Myocyte (in vitro differentiated cells): ENCODE measurements at places on chromosomes 7 and 10. TPM values are rescaled to one million over a fixed set of nuclear protein-coding genes. Genes with fewer than 3 reads are reported as not detected.

FAM185A gene
- total RNA-seq = 7.7 and 9.8 TPM in 2 replicates

- DNase-seq = no peak
Observed at GRCh38 chr10:107163881-107164861, at the start of gene SORCS1. Gene SORCS1, minus strand, starts transcription at chr10:107164706.

- peak; percentile 84 for DNase-seq
Observed at GRCh38 chr7:106731646-106732444, 70.9 kb upstream of the CCDC71L start.

- no peak for DNase-seq
Observed at GRCh38 chr10:58180666-58181065, 87.0 kb downstream of the IPMK start.

- DNase-seq = peak; percentile 51
Observed at GRCh38 chr7:47044625-47045024, 537.3 kb downstream of the TNS3 start.

DNA sequence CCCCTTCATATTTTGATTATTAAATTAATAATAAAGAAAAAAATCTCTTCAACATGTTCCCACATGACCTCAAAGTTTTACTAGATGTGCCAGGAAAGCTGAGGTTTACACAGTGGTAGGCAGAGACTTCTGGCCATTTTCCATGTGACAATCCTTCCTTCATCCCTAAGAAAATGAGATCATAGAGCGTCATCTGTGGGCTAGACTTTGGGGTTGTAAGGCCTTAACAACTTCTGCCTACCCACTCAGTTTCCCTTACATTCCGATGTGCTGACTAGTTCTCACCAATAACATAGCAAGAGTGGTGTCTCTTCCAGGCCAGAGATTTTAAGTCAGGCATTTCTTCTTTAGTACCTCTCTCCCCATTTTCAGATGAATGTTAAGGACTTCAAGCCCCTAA is 171.1 kb upstream of the PHF14 start:
- DNase-seq = peak; percentile 93

DNA sequence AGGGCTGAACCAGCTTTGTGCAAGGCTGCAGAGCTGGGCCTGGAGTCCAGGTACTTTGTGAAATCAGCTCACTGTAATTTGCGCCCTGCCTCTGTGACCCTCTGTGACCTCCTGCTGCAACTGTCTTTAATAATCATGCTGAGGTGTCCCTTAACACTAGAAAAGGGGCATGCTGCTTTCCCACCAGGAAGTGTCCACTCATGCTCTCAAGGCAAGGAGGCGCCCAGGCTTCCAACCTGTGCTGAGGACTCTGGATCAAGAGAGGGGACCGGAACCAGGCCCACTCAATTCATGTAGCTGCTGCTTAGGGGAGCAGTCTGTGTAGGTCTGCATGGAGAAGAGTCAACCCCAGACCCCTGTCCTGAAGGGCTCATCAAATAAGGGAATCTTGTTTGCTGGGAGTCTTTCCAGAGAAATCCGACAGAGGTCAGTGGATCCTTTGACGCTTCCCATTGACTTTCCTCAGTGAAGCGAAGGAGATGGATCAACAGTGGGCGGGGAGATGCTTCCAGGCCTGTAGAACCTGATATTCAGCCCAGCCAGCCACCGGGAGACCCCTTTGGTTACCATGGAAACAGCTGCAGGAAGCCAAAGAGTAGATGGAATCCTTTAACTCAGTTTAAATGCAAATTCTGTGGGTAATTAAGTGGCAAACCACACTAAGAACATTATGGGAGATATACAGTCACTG is 945.9 kb downstream of the GRID1 start:
- no peak for DNase-seq

DNA sequence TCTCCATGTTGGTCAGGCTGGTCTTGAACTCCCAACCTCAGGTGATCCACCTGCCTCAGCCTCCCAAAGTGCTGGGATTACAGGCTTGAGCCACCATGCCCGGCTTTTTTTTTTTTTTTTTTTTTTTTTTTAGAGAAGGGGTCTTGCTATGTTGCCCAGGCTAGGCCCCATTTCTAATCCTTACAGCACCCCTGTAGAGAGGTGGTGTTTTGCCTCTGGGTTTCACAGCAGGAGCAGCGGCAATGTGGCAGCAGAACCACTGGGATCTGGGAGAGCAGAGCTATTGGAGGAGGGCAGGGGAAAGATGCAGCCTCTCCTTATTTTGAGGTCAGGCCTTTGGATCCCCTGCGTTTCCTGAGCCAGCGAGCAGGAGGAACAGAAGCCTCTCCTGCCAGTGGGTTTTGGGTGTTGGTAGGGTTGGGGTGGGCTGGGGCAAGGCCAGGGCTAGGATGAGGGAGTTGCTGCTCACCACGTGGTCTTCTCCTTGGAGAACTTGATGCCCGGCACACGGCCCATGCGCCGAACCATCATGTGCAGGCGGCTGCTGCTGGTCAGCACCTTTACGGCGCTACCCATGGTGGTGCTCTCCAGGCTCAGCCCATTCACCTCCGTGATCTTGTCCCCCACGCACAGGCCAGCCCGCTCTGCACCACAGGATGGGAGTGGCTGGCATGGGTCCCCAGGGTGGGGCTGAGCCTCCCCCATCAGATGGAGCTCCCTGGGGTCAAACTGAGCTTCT is 7.8 kb downstream of the PDZD7 start:
- no peak for DNase-seq

DNA sequence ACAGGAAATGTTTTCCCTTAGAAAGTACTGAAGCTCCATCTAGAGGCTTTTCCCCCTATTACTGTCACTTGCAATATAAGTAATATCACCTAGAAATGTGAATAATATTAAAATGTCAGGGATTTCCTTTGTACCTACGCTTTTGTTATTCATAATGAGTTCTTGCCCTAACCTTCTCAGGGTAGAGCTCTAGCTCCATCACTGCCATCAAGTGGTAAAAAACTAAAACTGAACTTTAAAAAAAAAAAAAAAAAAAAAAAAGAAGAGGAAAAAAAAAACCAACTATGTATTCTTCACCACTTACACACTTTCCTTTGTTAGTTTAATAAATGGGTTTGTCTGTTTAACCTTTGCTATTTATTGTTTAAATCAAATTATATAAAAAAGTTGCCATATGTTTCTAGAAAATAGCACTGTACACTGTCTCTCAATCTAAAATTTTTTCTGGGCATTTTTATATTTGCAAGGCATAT is 49.9 kb downstream of the DNAJC1 start:
- DNase-seq = peak; percentile 34

DNA sequence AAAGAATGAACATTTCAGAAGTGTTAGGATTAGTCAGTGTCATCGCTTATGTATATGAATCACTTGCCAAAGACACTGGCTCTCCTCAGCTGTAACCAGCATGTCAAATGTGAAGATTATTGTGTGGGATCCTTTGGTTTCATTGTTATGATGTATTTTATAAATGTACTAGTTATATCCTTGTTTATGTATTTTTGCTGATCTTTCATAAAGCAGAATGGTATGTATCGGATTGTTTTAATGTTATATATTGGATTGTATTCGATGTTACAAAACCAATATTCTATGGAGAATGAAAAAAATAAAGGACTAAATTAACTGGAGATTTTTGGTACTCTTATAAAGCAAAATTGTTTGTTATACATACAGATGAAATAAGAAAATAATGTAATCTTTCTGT is 49.2 kb downstream of the ACADSB start:
- DNase-seq = no peak

CREB5 gene
- 3.7 and 4.0 TPM in 2 replicates for total RNA-seq

DNA sequence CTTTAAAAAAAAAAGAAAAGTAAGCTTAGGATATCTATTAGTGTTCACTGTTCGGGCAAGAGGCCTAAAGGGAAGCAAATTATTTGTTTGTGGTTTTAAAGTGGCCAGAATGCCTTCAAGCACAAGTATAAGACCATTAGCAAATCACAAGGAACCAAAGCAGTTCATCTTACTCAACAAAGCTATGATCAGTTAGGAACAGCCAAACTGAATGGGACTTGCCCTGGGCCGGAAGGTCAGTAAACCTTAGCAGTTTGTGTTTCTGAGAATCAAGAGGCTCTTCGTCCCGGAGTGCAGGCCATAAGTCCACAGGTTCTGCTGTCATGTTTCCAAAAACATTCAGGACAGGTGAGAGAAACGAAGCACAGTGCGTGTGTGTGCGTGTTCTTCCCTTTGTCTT is 4.5 kb downstream of the FBXW4 start:
- DNase-seq = peak; percentile 61

- no peak for DNase-seq
Observed at GRCh38 chr7:22743014-22743413, 16.0 kb downstream of the IL6 start.

EMX2 gene
- total RNA-seq = not detected in 2 replicates

DNA sequence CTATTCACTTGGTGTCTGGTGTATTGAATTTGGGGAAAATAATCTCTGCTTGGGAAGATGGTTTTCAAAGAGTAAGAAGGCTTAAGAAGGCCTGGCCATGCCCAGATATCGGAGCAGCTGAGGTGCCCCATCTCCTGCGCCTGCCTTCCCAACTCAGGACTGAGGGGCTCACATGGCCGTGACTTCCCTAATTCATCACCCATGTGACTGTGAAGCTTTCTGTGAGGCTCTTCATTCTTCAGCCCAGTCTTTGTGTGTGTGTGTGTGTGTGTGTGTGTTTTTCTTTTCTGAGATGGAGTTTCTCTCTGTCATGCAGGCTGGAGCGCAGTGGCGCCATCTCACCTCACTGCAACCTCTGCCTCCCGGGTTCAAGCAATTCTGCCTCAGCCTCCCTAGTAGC is 53.2 kb downstream of the PROSER2 start:
- no peak for DNase-seq

DNA sequence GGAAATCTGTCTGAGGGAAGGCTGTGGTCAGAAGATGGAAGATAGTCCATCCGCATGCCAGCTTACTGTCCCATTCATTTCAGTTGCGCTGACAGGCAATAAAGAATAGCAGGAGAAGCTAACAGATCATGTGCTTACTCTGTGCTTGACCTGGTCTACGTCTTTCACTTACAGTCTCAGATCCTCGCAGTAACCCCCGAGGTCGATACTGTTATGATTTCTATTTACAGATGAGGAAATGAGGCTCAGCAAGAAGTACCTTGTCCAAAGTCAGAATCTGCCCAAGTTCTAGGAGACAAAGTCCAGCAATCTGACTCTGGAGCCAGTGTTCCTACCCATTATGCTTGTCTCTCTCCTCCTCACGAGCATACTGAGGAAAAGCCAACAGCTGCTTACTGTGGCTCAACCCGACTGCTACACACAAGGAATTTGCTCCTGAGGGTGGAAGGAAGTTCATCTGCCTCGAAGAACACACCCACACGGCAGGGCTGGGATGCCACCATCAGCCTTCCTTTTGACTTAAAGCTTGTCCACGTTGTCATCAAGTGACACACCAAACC is 74.2 kb downstream of the MINPP1 start:
- peak; percentile 83 for DNase-seq

- DNase-seq = no peak
Observed at GRCh38 chr7:150968734-150969372, 9.3 kb downstream of the KCNH2 start.

DNA sequence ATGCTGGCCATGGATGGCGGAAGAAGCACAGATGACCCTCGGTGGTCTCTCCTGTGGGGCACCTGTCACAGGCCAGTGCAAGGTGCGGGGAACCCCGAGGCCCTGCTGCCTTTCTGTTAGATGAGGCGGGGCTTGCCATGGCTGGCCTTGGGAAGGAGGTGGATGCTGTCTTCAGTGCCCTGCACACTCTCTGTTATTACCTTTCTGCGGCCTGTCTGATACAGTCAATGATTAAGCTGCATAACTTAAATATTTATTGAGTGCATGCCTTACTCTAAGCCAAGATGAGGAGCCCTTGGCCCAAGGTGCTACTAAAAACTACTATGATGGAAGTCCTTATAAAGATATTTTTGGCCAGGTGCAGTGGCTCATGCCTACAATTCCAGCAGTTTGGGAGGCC is 36.7 kb upstream of the MNX1 start:
- DNase-seq = no peak

RBP3 gene
- total RNA-seq = not detected in 2 replicates

GRCh38 chr10:59283456-59284091 is 78.8 kb downstream of the FAM13C start:
- peak; percentile 83 for DNase-seq

DNA sequence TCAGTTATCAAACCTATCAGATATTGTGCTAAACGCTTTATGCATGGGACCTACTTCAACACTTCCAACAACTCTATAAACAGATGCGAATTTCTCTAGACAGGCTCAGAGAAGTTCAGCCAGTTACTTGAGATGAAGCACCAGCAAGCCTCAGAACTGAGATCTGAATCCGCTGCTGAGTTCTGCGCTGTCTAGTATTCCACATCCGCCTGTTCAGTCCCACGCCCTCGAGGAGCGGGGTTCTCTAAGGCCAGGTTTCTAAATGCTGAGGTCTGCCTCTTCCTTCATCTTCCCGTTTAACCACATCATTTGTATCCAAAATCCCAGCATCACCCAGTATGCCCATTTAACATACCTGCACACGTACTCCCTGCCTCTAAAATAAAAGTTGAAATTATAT is 297.8 kb upstream of the ZNF32 start:
- DNase-seq = no peak

DNA sequence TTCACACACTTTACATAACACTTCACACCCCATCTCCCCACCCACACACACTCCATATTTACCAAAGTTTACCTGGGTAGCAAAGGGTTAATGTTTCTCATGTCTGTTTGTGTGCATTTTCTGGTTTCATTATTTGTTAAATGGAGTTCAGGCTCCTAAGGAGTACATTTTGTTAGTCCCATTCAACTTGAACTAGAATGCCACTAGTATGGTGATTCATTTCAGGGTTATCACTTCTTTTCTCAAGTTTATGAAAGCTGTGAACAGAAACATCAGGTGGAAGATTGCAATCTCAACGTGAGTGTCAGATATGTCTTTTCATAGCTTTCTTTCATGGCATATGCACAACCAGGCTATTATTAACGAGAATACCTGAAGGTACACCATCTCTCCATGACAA is 1027.5 kb downstream of the GATA3 start:
- no peak for DNase-seq

DNA sequence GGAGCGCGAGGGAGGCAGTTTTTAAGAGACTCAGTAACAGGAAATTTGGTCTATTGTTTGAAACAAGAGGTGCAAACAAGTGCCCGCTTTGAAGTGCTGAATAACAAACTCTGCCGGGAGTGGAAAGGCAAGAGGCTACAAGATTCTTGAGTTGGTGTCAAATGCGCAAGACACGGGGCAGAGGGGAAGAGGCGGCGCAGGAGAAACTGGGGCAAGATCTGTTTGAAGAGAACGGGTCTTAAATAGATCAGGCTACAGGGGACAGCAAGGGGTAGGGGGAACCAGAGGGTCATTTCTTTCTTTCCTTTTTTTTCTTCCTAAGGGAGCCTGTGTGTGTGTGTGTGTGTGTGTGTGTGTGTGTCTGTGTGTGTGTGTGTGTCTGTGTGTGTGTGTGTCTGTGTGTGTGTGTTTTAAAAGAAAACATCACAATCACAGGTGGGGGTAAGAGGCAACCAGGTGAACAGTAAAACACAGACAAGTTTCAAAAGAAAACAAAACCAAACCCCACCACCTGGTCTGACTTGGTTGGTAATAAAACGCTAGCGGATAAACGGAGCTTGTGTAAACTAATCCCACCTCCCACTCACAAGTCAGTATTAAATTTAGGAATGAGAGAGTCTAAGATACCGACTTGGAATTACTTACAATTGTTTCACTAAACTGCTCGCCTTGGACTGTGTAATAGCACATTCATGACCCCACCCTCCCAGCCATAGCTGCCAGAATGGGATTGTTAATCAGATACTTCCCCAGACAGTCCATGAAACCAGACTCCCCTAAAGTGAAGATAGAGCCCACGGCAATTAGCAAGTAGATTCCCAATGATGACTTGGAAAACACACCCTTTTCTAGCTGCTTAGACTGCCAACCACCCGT is 13.1 kb upstream of the CUX1 start:
- no peak for DNase-seq
